Fibroblast of skin of left quadriceps (primary cell): ENCODE measurements at places on chromosomes 4 and X.

DNA sequence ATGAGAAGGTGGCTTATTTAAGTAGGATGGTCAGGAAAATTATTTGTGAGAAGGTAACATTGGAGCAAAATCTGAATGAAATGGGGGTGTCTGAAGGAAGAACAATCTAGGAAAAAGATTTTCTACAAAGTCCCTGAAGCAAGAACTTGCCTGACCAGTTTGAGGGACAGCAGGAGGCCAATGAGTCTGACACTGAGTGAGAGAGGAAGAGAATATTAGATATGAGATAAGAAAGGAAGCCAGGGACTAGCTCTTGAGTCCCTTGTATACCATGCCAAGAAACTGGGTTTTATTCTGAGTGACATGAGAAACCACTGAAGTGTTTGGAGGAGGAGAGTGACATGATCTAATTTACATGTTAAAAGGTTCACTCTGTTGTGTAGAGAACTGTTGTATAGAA lies 1478.9 kb downstream of the RPA4 start:
- no peak for DNase-seq

DNA sequence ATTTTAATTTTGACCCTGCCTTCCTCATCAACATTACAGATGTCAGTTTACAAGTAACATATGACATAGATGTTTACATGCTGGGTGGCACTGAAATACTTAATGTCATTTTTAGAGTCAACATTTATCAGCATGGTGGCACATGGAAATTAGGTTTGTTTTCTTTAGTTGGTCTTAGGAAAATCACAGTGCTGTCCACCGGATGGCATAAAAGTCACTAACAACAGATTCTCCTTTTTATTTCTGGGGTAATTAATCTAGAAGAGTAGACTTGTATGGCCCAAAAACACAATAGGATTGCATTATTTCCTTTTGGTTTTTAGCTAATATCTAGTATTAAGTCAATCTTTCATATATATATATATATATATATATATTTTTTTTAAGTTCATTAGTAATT lies 88.6 kb upstream of the HHIP start:
- no peak for DNase-seq

GRCh38 chr4:16072168-16072567 lies 11.7 kb downstream of the PROM1 start:
- no peak for DNase-seq

GRCh38 chr4:4302416-4302815 lies 12.4 kb downstream of the ZBTB49 start:
- no peak for DNase-seq

DNA sequence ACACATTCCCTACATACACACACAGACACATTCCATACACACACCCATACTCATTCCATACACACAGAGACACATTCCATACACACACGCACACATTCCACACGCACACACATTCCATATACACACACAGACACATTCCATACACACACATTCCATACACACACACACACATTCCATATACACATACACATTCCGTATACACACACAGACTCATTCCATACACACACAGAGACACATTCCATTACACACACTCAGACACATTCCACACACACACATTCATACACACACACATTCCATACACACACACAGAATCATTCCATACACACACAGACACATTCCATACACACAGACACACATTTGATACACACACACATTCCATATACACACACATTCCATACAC lies 15.2 kb downstream of the LINC00632 start:
- no peak for DNase-seq

DNA sequence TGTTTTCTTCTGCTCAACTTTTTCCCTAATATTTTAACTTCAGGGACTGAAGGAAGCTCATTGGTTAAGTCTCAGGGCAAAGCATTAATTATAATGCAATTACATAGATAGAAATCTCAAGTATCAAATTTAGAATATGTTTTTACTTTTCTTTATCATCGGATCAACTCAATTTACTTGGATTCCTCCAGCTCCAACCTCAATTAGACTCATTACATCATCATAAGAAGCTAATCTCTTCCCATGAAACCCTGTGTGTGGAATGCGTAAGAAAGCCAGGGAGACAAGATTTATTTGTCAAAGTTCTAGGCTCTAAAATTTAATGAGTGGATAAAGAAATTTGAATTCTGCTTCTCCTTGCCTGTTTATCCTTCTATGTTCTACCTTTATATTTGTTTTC lies 918.4 kb downstream of the ADGRL3 start:
- no peak for DNase-seq

- no peak for DNase-seq
Observed at GRCh38 chr4:53617101-53617680, 25.9 kb upstream of the LNX1 start.

DNA sequence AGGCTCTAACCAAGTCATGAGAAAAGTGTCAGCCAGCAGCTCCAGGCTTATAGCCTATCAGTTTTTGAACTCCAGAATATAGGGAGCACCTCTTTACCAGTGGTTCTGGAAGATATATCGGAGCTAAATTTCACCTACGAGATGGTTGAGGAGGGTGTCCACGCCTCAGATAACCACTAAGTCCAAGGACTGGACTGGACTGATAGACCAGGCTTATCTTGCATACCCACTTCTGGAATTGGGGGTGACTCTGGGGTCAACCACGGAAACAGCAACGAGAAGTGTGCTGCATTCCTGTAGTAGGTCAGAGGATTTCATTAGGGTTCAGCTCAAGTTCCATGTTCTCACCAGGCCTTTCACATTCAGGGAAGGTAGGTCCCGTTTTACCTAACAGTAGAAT lies 38.6 kb upstream of the TRPC3 start:
- no peak for DNase-seq

GRCh38 chr4:165506849-165507248 lies 128.0 kb downstream of the CPE start:
- DNase-seq, result no peak

DNA sequence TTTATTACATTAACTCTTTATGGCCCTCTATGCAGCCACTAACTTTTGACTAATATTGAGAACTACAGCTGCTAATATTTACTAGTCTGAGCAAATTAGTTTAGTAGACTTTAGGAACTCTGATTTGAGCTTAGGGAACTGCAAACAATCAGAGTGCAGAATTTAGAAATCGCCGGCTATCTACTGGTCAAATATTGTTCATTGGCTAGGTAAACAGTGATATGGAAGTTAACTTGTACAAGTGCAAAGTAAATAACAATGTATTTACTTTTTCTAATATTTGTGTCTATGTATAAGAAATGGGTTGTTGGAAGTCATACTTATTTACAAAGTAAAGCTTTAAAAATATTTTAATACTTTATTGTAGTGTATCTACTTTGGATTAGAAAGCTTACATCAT lies 279.6 kb downstream of the CFAP299 start:
- no peak for DNase-seq

DNA sequence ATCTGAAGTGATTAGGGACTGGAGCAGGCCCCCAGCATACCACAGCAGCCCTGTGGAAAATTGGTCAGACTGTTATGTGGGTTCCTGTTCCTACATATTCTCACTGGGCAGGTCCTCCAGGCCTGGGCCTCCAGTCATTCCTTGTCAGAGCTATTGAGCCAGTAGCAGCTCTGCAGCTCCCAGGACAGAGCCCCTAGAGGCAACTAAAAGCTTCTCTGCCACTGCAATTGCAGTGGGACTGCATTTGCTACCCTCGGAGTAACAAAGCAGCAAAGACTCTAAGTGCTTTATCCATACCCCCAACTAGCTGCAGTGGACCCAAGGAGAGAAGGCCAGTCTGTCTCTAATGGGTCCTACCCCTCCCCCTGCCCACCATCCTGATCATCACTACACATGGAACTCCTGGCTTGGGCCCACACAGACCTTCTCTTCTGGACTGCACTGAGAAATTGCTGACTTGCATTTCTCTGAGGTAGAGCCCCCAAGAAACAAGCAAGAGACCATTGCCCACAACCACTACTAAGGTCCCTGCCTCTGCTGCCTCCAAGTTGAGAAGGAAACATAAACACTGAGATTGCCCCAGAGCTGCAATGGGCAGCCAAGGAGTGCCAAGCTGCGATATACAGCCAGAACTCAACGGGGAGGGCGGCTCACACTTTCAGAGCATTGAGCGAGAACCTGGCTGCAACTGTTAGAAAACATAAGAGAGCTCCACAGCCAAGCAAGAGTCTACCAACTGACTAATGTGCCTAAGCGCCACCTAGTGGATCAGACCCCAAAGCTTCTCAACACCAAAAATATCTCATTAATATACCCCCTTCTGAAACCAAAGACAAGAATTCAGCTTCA lies 738.7 kb upstream of the NDST4 start:
- DNase-seq, result peak; percentile 6

- DNase-seq, result no peak
Observed at GRCh38 chr4:153466949-153467896, 1.1 kb downstream of the TMEM131L start.

DNA sequence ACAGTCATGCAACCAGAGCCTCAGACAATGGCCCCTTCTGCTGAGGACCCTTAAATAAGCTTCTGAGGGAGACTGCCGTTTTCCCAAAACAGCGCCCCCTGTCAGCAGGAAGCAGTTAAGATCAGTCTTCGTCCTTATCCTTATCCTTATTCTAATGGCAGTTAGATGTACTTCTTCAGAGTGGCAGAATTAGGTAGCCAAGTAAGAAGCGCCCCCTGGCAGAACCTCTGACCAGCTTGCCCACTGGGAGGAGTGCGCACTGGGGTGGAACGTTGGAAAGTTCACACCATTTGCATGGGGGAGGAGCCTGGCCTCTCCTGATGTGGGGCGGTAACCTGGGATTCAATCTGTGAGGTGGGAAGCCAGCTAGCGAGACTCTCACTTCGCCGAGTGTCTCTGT lies 133.6 kb upstream of the QRFPR start:
- DNase-seq, result no peak

DNA sequence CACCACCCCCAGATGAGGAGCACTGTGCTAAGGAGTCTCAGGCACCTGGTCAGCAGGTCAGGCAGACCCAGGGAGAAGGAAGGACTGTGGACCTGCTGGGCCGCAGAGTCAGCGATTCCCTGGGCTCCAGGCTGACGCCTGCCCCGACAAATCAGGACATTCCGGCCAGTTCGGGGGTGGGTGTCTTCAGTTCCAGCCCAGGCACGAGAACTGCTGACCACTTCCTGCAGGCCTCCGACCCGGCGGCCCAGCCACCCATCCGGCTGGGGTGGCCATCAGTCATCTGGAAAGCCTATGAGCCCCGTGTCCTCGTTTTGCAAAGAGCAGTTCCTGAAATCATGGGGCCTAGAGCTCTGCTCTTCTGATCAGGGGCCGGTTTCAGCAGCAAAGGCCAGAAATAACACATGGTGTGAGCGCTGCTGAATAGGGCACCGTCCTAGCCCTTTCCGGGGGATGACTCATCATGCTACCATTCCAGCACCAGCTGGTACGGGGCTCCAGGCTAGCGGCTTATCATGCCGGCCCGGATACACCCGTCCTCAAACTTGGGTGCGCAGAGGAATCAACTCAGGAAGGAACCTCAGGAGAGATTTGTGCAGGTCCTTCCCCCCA lies 7.8 kb upstream of the SH3TC1 start:
- no peak for DNase-seq

GRCh38 chr4:171846232-171846631 lies 33.0 kb downstream of the GALNTL6 start:
- DNase-seq, result peak; percentile 39

DNA sequence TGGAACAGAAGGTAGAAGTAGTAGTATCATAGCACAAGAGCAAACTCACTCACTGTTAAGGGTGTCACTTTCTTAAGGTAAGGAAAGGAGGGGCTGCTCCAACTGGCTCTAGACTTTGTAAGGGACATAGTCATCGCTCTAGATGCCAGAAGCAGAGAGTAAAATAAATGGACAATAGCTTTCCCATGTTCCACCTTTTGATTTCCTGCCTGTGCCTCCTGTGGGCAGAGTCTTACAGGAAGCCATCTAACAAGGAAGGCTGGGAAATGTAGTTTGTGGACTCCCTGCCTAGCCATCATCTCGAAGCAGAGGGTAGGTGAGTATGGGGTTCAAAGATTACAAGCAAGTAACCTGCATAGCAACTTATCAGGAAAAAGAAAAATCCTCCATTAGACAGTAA lies 1.7 kb upstream of the METTL14 start:
- DNase-seq, result no peak

GRCh38 chr4:86894455-86894854 lies 2.2 kb upstream of the C4orf36 start:
- DNase-seq, result no peak

GRCh38 chrX:31934015-31934414 lies 862.2 kb upstream of the FTHL17 start:
- DNase-seq, result no peak

DNA sequence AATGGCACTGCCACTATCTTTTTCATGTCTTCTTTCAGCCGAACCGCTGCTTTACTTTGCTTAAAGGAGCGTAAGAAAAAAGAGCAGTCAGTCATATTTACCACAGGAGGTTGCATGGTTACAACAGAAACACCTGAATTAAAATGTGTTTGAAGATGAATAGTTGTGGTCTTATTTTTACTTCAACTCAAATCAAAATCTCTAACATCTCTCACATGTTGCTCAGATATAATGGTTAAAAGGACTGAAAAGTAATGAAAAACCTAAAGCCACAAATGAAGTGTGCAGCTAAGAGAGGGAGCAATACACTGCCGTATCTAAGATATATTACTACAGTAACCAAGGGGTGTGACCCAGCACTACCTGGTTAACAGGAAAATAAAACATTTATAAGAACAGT lies 27.4 kb downstream of the FAM13A start:
- no peak for DNase-seq

GRCh38 chrX:433771-434170 lies 47.1 kb upstream of the PPP2R3B start:
- no peak for DNase-seq

DNA sequence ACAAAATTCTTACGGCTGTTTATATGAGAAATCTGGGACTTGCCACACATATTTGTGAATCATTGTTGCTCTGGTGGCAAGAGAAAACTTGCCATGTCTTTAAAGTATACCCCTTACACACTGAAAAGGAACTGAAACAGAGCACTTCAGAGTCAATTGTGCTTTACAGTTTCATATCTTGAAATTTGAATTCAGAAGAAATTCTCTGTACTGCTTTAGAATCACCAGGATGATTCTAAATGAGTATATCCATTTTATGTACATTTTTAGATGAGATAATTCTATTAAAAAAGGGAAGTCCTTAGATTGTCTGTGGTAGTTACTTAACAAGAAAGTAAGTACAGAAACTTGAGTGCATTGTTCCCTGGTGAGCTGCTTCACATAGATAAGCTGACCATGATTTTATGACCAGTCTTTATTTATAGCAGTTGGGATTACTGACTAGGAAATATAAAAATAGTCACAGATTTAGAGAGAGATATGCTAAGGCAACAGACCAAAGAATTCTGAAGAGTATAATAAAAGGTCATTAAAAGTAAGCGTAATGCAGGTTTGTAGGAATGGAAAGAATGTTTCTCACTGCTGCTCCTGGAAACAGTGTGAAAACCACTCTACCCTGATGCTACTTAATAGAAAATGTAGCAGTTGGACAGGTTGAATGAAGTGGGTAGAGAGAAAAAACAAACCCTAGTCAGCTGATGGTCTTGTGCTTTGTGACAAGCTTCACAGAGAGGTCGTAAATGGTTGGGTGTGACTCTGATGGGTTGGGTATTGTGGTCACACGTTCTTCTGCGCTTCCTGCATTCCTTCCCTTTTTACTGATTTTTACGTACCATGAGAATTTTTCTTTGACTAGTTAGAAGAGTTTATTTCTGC lies 41.0 kb downstream of the FNIP2 start:
- peak; percentile 83 for DNase-seq
